CD4-positive, alpha-beta T cell treated with Interleukin-4 for 4 hours (primary cell): ENCODE measurements at places on chromosomes 12 and 14.

DNA sequence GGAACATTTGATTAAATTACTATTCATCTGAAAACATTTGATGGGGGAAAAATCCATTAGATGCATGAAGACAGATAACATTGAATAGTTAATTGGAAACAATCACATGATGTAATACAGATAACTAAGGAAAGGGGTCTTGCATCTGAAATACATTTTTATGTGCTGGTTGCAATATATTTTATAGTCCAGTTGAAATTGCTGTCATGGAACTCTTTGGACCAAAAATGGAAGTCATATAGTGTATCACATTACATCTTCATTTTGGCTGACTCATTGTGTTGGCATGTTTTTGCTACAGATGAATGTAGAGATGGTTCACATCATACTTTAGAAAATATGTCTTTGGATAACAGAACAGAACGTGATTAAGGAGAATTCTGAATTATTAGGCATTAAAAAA is 43.0 kb upstream of the GNPNAT1 start:
- DNase-seq = no peak

DNA sequence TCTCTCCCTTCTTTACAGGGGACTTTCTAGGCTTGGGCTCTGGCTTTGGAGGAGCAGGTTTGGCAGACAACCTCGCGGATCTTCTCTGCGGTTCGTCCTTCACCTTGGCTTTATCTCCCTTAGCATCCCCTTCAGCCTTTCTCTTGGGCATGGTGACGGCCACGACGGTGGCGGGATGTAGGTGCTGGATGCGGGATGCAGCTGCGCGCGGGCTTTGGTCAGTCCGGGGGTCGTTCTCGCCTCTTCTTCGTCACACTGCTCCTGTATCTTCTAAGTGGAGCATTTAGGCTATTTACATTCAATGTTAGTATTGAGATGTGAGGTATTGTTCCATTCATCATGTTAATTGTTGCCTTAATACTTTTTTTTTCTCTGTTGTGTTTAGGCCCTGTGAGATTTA is 217.2 kb upstream of the STXBP6 start:
- no peak for DNase-seq

DNA sequence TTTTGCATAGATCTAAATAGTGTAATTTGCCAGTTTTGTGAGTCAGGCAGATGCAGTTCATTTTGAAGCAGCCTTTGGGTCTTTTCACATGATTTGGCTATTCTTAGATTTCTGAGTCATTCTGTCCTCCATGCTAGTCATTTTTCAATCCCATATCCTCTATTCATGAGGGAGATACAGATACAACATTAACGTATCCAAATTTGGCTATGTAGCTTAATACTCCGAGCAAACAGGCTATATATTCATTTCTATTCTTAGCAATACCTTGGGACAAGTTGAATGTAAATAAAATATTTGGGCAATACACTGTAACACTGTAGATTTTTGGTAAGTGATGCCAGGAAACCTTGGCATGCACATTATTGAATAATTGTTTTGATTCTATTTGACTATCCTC is 270.7 kb upstream of the PDE3A start:
- DNase-seq = no peak

GRCh38 chr12:11500861-11501230 is 105.5 kb upstream of the PRB2 start:
- DNase-seq = no peak

GRCh38 chr14:56005191-56006053 is 112.8 kb upstream of the PELI2 start:
- DNase-seq = no peak
